ENCODE measurements at places on chromosomes 2 and 18.

DNA sequence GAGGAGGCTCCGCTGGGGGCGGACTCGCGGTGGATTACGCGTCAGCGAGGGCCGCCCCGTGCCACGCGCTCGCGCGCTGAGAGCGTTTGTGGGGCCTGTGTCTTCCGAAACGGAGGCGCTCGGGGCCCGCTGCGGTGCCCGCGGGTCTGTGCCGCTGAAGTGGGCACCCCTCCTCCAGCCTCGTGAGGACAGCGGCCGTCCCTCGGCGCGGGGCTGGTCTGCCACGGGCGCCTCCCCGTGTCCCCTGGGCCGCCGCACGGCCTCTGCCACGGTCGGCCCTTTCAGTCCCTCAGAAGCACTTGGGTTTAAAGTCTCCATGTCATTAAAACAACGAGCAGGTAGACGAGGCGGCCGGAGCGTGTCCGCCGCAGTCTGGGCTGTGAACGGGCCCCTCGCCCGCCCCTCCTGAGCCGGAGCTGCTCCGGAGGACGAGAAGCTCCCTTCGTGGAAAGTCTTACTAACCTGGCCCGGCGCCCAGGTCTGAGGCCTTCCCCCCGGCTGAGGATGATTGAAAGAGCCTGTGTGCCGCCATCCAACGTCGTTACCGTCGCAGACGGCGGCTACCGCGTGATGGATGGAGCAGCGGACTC is 97.6 kb downstream of the NFATC1 start:
- DNase-seq = no peak

DNA sequence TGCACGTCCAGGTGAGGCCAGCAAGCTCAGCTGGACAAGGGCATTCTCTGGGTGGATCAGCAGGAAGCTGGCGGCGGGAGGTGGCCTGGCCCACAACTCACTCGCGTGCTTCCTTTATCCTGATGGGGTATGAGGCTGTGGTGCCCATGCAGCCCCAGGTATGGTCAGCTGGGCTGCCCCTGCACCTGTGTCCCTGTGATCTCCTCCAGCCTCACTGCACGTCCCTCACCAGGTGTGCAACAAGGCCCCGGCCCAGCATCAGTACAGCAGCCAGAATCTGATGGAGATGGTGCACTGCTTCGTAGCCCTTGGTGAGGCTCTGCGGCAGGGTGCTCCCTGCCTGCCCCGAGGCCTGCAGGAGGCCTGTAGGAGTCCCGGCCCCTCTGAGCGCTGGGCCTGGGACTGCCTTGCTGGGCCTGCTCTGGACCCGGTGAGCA is 17.6 kb downstream of the MROH2A start:
- no peak for DNase-seq

DNA sequence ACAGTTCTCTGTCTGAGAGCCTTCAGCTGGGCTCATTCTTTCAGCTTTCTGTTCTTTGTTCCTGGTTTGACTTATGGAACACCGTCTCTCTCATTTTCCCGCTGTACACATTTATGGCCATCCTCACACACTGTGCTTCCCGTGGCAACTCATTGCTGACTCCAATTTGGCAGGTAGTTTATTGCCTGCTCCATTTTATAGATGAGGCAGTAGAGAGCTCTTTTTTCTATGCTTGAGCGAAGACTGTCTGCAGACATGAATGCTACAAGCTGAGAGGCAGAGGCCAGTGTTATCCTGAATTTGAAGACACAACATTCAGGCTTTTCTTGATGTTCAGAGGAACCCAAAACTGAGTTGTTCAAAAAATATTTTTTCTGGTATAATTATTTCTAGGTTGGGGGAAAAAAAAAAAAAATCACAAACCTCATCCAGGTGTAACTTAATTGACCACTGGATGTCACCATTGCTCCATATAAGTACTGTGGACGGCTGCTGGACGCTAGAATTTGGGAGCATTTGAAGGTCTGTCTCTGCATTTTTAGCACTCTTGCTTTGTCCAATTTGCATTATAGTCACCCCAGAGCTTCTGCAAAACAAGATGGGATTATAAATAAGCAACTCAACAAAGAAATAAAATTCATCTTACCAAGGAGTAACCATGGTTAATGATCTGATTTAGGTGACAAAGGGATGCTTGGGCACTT is 83.5 kb downstream of the HRH4 start:
- no peak for DNase-seq

GRCh38 chr18:11760498-11761167 is 71.6 kb downstream of the GNAL start:
- DNase-seq = no peak

DNA sequence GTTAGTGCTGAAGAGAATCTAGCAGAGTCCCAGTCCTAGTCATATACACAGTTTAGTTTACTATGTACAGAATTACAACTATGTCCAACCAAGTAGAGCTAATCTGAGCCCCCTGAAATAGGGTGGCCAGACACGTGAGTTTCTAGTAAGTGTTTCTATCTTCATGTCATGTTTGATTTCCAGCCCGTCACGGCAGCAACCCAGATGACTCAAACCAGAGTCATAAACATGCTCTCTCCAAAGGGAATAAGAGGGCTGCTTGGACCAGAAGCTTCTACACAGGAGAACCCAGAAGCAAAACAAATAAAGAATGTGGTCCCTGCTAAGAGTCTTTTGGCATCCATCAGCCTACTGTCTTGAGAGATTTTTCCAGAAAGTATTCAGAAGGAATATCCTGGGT is 64.9 kb upstream of the WIPF1 start:
- no peak for DNase-seq

DNA sequence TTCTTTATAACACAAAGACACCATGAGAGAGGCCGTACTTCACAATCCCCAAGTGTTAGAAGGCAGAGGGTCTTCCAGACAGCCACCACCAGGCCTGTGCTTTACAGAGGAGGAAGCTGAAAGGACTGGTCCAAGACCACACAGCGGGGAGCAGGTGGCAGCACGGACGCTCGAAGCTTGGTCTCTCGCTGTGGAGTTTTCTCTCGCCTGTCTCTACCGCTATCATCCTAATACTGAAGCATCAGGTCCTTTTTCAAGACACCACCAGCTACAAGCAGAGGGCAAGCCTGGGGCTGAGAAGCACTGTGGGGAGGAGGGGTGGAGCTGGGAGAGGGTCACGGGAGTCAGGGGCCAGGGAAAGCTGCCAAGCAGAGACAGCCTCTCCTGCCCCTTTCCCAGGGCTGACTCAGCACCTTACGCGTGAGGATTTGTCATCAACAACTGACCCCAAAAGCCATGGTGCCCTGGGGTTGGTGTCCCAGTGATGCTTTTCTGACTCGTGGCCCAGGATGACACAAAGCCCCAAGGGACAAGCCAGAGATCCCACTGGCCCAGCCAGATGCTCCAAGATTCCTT is 31.9 kb upstream of the FOSL2 start:
- DNase-seq = no peak

GRCh38 chr2:203352604-203353255 is 24.5 kb downstream of the ABI2 start:
- DNase-seq = no peak

GRCh38 chr18:31209041-31209440 is 46.4 kb upstream of the DSC1 start:
- no peak for DNase-seq

DNA sequence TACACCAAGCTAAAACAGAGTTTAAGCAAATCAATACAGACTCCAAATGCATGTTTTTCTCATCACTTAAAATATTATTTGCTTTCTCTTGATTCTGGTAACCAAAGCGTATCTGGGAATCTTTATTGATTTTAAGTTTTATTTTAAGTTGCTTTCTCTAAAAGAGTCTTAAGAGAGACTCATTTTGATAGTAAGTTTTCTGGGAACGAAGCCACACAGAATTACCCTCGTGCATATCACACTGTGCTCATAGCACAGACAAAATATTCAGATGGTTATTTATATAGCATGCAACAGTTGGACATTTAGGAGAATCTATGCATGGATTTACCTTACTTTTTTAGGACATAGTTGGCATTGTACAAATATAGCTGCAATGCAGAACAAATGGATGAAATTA is 597.5 kb upstream of the NRXN1 start:
- no peak for DNase-seq

DNA sequence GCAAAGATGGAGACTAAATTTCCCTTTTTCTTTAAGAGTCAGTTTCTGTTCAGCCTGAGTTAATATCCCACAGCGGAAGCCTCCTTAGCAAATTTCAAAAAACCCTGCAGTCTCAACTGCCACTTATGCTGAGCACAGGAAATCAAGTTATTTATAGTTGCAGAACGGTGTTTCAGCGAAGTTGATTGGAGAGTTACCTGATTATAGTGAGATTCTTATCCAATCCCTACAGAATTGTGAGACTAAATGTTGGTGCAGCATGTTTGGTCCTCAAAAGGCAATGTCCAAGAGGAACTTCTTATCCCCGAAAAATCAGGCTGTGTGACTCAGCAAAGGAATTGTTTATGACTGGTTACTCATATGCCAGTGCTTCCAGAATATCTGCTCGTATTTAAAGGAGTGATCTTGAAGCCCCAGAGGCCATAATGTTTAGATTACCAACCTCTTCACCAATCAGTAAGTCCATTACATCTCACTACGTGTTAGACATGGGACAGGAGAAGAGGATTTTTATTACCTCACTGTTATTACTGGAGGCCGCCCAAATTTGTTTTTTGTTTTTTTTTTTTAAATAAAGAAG is 67.9 kb downstream of the LRRFIP1 start:
- DNase-seq = peak; percentile 90

DNA sequence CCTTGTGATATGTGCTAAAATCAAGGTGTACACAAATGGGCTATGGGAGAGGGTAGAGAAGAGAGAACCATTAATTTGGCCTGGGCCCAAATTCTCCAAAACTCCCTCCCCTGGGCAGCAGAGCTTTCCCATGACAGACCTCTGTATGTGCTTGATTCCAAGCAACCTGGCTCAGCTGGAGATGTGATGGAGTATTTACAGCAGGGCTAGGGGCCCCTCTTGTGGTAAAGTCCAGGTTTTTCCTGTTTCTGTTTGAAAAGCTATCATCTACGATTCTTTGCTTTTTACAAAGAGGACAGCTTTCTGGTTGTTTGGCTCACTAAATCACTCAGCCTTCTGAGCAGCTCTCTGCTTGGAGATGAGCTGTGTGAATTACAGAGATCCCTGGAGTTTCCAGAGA is 40.3 kb downstream of the KCNS3 start:
- DNase-seq = no peak

DNA sequence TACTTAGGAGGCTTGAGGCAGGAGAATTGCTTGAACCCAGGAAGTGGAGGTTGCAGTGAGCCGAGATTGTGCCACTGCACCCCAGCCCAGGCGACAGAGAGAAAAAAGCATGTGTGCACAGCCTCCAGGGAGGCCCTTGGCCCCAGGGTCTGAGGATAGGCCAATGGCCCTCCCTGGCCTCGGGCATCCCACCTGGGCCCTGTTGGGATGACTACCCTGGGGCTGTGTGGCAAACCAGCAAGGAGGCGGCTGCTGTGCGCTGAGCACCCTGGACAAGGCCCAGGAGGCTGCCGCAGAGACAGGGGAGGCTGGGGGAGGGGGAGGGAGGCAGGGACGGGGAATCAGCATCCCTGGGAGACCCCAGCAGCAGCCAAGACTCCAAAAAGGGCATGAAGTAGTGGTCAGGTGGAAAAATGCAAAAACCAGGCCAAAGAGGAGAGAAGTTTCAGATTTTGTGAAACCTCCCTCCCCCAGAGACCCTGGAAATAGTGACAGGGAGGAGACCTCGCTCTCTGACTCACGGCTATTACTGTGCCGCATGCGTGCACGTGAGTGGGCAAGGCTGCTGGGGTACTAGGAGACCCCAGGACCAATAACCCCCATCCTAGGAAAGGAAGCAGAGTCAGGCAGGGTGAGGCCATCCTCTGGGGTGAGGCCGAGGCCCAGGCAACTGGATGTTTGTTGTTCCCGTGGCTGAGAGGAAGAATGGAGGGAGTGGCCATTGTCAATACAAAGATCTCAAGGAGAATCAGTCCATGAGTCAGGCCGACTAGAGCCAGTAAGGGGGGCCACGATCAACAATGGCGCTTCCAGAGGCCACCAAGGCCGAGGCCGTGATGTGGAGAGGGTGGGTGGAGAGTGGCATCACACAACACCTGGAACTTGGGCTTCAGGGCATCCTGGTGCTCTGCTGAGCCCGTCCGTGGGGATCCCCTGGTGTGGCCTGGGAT is 16.0 kb upstream of the B3GNT7 start:
- DNase-seq = no peak

- no peak for DNase-seq
Measured at GRCh38 chr2:191243154-191243553, 2.0 kb upstream of the MYO1B start.

DNA sequence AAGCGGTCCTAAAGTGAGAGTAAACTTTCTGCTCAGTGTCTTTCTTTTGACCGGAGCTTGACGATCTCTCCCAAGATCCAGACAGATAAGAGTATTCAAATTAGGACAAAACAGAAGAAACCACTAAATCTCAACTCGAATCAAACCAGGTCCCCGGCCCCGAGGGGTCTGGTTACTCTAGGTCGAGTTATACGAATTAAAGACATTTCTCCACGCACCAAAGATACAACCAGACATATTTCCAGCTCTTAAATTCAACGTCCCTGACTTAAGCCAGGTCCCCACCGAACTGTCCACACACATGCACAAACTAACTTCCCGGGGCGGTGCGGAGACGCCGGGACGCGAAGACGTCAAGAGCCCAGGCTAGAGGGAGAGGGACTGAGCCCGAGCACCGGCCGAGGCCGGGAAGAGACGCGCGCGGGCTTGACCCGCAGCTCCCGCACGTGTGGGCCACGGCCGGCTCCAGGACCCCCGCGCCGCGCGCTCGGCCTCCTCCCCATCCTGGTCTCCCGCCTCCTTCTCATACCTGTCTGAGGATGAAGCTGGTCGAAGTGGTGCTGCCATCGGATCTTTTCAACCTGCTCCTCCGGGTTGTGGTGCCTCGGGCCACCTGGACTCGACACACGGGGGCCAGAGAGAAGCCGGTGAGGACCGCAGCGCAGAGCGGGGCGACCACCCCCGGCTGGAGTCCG is 896 bp downstream of the CACNB4 start:
- DNase-seq = no peak

DNA sequence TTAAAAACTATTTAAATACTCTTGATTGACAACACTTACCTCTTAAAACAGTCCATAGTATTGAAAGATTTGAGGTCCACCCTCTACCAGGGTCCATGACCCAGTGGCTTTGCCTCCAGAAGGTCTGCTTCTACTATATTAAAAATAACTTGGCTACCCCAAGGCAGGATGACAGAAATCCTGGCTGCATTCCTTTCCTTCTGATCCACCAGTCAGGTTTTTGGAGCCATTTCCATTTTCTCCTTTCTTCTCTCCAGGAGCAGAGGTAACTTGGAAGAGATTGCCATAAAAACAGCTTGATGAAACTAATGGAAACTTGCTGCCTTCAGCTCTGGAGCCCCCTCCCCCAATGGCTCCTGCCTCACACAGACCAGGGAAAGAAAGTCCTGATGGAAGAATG is 2.6 kb upstream of the FAM171B start:
- DNase-seq = peak; percentile 38

Data from NCI-H226 (cell line).